Hematopoietic multipotent progenitor cell treated with erythropoietin and hydrocortisone succinate and interleukin-3 and kit ligand, for 6 days (in vitro differentiated cells): ENCODE measurements at places on chromosomes 13 and 19.
A peak's percentile ranks its signal among the peaks of the same experiment; 100 is the strongest.

DNA sequence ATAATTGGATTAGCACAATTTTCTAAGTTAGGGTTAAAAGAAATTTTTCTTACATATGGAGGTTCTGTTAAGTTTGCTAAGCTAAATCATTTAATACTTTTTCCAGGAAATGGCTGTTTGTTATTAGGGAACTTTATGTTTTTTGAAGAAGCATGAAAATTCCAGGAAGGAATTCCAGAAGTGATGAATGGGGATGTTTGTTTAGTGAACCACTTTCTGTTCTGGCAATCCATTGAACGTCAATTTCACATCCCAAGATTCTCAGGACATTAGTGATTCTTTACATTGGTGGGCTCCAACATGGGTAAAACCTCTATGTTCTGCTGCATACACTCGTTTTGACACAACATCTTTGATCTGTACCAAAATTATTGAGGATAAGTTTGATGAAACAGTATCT is 534.4 kb downstream of the IRS2 start:
- DNase-seq = no peak

DNA sequence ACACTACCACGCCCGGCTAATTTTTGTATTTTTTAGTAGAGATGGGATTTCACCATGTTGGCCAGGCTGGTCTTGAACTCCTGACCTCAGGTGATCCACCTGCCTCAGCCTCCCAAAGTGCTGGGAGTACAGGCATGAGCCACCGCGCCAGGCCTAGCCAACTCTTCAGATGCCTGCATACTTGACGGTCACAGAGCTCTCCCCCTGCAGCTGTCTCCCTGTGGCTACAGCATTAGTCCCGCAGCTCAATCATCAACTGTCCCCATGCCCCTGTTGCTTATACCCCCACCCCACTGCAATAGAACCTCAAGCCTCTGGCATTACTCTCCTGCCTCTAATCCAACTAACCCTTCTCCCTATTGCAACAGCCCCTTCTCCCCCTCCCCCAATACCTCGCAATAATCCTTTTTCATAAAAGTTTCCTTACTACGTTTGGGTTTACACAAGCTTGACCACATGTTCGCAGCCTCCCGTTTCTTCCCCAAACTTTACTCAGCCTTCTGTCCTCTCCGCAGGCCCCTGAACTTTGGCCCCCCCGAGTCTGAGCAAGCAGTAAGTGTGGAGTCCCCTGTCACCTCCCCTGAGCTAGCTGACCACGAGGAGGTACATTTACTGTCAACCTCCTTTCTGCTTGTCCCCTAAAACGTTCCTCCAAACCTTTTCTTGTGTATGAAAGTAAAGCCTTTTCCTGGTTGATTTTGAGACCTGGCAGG is 1.7 kb downstream of the ZNF77 start:
- no peak for DNase-seq

DNA sequence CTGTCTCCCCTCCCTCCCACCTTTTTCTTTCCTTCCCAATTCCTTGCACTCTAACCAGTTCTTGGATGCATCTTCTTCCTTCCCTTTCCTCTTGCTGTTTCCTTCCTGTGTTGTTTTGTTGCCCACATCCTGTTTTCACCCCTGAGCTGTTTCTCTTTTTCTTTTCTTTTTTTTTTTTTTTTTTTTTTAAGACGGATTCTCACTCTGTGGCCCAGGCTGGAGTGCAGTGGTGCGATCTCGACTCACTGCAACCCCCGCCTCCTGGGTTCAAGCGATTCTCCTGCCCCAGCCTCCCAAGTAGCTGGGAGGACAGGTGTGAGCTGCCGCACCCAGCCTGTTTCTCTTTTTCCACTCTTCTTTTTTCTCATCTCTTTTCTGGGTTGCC is 6.9 kb downstream of the MYADM start:
- no peak for DNase-seq

- no peak for DNase-seq
These were observed 1101.9 kb downstream of the PCDH9 start for GRCh38 chr13:66128201-66128600.

- DNase-seq = peak; percentile 62
These were observed 22.2 kb downstream of the FAM187B start for GRCh38 chr19:35206379-35206778.

DNA sequence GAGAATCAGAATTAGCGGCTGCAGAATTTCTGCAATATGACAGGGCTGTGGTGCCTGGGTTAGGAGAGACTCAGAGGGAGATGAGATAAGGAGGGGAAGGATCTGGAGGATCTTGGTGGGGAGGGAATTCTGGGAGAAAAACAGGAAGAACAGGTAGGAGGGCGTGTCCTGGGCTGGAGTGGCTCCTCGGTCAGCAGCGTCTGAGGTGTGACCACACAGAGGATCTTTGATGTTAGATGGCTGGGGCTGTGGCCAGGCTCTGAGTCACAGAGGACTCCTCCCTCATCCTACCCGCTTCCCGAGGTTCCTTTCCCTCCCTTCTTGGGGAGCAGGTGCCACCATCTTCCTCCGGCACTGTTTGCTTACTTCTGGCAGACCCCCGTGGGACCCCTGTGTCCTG is 6.4 kb upstream of the KLK6 start:
- no peak for DNase-seq

DNA sequence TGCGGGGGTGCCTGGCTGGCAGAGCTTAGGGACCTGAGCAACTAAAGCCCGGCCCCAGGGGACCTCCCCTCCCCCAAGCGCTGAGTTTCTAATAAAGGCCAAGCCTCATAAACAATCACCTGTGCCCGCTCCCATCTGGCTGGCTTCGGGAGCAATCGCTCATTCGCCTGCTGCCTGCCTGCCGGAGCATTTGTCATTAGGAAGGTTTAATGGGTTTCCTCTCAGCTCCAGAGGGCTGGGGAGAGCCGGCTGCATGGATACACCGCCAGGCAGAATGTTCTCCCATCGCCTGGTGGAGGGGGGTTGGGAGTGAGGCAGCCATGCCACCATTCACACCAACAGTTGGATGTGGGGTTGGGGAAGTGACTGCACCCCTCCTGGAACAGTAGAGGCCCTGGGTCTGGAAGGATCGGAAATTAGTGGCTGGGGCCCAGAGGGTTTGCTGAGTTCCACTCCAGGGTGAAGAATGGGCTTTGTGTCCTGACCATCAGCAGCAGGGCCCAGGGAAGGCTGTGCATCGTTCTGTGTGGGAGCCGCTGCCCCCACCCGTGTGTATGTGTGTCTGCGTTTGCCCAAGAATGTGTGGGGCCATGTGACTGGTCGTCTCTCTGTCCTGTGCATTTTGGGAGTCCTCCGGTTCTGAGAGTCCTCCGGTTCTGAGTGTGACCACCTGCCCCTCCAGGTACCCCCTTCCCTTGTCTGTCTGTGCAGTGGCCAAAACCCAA is 15.3 kb downstream of the PIN1 start:
- DNase-seq = no peak
